ENCODE measurements at places on chromosomes 11 and 22.

DNA sequence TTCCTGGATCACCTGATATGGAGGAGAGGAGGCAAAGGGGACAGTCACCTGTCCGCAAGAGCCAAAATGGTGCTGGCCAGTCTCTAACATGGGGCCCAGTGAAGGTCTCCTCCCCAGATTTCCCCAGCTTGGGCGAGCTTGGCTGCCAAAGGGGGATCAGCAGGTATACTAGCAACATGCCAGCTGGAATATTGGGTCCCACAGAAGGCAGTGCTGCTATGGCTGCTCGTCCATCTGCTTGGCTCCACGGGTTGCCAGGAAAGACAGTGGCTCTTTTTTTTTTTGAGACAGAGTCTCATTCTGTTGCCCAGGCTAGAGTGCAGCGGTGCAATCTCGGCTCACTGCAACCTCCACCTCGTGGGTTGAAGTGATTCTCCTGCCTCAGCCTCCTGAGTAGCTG lies 12.7 kb upstream of the KAT5 start:
- DNase-seq, result no peak

DNA sequence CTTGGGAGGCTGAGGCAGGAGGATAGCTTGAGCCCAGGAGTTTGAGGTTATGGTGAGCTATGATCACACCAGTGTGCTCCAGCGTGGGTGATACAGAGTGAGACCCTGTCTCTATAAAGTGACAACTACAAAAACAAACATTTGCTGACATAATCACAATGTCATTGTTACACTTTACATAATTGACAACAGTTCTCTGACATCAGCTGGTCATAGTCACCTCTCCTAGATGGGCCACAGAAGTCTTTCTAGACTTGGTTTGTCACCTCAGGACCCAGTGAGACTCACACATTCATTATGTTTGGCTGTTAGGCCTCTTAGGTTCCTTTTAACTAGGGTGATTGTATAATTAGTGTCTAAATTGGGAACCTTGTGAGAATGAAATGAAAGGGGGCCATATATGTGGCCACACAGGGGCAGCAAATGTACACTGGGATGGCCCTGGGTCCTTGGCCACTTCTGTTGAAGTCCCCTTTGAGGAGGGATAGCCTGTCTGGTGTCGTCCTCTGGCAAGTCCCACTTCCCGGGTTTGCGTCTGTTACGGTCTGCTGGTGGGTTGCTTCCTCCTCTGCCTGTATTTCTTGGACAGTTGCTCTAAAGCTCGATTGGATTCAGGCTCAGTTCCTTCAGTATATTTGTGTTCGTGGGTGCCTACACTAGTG lies 5.8 kb upstream of the PPIL2 start:
- DNase-seq, result no peak

DNA sequence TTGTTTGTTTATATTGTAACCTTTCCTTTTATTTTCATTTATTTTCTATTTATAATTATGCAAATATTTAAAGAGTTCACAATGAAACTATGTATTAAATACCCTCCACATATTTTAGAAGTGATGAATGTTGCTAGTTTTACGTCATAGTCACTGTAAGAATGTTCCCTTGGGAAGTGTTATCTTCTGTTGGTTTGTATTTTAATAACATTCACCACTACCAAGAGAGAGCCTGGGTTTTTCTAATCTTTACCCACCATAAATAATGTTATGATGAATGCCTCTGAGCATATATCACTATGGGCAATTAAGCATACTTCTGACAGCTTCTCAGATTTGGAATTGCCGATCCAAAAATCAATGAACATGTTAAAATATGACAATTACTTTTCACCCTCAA lies 80.7 kb downstream of the GGT1 start:
- DNase-seq, result no peak

DNA sequence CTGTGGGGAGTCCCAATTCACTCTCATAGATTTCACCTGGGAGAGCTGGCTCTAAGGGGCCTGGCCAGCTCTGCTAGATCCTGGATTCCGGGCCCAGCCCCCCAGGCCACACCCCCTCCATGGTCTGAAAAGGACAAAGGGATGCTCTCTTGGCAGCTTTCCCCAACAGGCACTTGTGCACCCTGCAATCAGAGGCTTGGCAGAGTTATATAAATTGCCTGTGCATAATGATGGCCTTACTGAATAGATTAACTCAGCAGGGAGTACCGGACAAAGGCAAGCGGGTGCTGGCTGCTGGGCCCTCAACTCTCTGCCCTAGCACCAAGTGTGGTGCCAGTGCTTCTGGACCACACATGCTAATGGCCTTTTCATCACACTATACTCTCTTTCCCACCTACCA lies 461.6 kb downstream of the BUD13 start:
- DNase-seq, result no peak

- DNase-seq, result no peak
Measured at GRCh38 chr11:107018902-107019493, 722 bp upstream of the GUCY1A2 start.

DNA sequence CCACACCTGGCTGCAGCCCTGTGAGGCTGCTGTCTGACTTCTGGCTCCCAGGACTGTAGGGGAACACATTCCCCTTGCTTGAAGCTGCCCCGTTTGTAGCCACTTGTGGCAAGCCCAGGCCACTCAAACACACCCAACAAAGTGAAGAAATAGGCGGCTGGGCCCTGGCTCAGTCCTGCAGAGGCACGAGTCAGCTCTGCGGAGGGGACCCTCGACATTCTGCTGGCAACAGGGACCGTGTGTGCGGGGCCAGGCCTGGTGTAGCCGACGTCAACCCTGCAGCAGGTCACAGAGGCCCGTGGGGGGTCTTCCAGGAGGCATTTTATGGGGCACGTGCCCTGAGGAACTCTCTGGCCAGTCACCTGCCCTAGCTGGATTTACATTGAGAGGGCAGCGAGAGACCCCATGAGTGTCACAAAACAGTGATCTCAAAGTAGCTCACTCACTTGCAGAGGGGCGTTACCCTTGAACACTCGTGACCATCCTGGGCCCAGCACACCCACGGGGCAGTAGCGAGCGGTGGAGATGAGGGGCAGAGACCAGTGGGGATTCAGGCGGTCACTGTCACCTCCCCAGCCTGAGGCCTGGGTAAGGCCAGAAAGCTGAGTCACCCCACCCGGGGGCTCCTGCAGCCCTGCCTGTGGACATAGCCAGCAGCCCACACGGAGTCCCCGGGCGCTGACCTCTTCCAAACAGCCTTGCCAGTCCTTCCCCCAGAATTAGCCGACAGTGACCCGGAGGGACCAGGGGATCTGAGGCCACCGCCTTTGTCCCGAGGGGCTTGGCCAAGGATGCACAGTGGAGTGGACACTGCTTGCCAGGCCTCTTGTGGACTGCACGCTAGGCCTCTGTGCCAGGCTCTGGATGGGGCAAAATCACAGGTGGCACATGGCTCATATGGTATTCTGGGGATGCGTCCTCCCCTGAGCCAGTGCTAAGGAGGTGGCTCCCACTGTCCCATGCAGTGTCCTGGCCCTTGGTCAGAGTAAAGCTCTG lies 139.5 kb downstream of the CTTN start:
- DNase-seq, result no peak

DNA sequence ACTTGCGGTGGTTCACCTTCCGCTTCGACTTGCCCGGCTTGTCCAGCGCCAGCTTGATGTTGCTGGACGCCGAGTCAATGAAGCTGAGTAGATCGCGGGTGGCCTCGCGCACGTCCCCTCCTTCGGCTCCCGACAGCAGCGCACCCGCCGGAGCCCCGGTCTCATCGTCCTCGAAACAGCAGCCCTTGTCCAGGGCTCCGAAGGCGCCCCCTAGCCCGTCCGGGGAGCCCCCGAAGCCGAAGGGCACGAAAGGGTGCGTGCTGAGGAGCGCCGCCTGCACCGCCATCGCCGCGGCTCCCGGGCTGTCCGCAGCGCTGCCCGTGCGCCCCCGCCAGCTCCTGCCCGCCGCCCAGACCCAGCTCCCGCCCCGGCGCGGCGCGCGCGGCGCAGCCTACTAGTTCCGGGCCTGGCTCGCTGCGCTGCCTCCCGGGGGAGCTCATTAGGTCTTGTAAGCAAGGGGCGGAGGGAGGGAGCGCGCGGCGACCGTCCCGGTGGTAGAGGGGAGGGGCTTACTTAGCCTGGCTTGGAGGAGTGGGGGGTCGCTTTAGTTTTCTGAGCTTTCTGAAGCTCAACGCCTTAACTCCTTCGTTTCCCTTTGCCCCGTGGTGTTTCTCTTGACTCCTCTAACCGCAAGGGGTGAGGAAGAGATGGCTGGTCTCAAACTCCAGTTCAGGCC lies at the start of gene FAM181B:
FAM181B (minus strand) TSS at position 421 of the 676 bp plus-strand sequence; CDS start at position 286, 135 bp downstream.
- DNase-seq, result peak; percentile 63

DNA sequence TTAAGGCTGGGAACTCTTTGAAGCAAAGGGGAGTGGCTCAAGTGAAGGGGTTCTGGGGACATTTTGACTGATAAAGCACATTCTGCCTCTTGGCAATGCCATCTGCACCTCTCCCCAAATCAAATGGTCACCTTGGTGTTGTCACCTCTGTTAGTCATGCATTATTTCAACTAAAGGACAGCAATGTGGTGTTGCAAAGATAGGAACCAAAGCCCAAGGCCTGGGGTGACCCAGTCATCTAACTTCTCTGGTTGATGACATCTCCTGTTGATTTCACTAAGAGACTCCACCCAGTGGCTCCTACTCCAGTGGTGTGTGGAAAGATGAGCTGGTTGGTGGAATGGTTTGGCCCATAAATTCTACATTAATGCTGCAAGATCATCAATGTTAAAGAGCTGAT lies 7.8 kb upstream of the MS4A1 start:
- DNase-seq, result no peak

GRCh38 chr11:67584205-67584880 lies 731 bp downstream of the GSTP1 start:
- DNase-seq, result peak; percentile 32

DNA sequence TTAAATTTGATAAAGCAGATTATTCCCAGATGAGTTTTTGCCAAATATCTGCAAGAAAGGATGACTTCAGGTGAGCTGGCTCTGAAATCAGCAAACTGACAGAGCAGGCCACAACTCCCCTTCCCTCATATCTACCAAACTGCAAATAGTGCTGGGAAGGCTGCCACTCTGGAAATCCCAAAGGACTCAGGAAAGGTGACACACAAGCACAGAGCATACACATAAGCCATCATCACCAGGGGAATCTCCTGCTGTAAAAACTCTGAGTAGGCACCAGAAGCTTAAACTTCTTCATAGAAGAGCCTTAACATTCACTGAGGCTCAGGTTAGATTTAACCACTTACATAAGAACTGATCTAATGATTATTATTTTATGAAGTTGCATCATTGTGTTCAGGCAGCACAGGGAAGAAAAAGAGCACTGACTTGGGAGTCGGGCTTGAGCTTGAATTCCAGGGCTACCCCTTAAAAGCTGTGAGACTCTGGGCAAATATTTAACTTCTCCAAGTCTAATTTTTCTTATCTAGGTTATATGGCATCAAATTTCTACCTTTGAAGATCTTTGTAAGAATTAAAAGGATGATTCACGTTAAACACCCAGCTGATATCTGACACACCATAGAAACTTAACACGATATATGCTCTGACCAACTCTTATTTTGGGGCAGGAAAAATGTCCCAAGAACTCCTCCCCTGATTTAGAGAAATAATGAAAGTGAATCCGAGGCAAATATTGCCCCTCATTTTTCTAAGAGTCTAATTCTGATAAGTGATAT lies 15.0 kb downstream of the SYTL2 start:
- no peak for DNase-seq

- DNase-seq, result no peak
Measured at GRCh38 chr22:49481659-49482399, 345.8 kb downstream of the BRD1 start.

- no peak for DNase-seq
Measured at GRCh38 chr22:38455530-38456271, 702 bp upstream of the KCNJ4 start.

GRCh38 chr22:37275134-37275533 lies 7.2 kb upstream of the CYTH4 start:
- DNase-seq, result no peak
